ENCODE measurements at places on chromosomes 3 and 15.

DNA sequence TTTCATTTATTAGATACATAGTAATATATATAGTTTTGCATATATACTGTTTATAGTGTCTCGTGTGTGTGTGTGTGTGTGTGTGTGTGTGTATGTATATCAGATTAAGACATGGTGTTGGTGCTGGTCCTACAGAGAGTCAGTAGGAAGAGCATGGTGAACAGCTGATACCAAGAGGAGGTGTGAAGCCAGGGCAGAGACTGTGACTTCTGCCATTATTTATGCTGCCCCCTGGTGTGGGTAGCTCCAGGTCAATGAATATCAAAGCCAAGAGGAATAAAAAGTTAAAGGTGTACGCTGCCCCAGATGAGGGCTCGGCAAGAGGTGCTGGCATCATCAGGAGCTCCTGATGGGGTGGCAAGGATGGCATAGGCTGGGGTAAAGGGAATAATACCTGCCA is 299.5 kb upstream of the RASGRP1 start:
- no peak for DNase-seq

DNA sequence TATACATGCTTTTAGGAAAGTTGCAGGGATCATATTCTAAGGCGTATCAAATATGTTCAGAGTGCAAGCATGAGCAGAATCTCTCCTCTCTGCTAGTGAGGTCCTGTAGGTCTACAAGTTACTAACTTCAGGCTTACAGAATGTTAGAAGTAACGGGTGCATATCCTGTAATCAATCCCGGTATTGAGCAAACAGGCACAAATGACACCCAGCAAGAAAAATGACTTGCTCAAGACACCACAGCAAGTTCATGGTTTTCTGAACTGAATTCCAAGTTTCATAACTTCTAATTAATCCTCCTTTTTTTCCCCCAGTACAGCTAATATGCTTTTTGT is 353.9 kb upstream of the TPRG1 start:
- DNase-seq, result no peak

DNA sequence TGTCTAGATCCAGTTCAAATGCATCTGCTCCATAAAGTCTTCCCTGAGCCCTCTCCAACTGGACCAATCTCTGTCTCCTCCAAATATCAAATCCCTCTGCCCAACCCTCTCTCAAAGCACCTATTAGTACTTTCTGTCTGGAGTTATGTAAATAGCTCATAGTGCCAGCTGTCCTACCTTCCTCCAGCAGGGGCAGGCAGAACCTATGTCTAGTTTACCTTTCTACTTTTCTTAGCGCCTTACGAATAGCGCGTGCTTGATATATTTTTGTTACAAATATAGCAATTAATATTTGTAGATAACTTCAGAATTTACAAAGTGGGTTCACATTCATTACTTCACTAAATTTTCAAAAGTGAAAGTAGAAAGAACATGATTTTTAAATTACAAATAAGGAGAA is 14.0 kb upstream of the CCDC80 start:
- no peak for DNase-seq

GRCh38 chr3:150681057-150681456 is 22.7 kb downstream of the ERICH6 start:
- DNase-seq, result no peak

DNA sequence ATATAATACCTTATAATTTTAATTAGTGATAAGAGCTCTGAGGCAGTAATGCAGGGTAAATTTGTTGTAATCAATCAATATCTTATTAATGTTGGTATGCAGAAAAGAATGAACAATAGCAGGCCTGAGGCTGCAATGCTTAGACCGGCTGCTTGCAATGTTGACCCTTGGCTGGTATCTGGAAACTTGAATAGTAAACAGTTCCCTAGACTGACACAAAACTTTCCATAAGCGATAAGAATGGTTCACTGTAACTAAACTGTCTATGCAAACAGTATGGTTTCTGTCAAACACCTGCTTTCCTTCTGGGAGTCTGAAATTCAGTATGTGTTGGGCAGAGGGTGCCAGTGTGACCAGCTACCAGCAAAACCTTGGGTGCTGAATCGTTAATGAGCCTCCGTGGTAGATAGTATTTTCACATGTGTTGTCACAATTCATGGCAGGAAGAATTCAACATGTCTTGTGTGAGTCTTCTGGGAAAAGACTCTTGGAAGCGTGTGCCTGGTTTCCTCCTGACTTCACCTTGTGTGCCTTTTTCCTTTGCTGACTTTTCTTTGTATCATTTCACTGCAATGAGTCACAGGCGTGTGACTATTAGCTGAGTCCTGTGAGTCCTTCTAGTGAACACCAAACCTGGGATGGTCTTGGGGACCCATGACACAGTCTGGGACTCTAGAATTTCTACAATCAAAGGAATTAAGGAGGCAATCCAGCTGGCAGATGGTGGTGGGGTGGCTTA is 30.7 kb upstream of the CLRN1 start:
- no peak for DNase-seq

GRCh38 chr15:39142500-39142899 is 438.4 kb upstream of the THBS1 start:
- DNase-seq, result no peak

DNA sequence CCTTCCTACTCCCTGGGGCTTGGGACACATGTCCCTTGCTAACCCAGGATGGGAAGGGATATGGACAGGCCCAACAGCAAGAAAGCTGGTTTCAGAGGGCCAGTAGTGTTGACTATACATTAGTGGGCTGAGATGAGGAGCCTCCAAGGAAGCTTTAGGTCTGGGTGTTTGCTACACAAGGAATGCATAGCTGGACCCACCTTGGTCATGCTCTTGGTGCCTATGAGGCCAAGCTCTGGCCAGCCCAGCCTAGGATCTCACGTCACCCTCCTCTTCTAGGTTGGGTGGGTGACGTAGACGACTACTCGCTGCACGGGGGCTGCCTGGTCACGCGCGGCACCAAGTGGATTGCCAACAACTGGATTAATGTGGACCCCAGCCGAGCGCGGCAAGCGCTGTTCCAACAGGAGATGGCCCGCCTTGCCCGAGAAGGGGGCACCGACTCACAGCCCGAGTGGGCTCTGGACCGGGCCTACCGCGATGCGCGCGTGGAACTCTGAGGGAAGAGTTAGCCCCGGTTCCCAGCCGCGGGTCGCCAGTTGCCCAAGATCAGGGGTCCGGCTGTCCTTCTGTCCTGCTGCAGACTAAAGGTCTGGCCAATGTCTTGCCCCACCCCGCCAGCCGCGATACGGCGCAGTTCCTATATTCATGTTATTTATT is 653 bp upstream of the WDR6 start:
- DNase-seq, result peak; percentile 64

- DNase-seq, result no peak
These were observed 30.2 kb downstream of the KY start for GRCh38 chr3:134620476-134621115.

GRCh38 chr3:124097362-124098131 is 105.6 kb upstream of the ROPN1 start:
- no peak for DNase-seq

- DNase-seq, result no peak
These were observed 197.1 kb upstream of the KBTBD8 start for GRCh38 chr3:66800941-66801545.

GRCh38 chr3:55484191-55484689 is 2.9 kb downstream of the WNT5A start:
- no peak for DNase-seq

DNA sequence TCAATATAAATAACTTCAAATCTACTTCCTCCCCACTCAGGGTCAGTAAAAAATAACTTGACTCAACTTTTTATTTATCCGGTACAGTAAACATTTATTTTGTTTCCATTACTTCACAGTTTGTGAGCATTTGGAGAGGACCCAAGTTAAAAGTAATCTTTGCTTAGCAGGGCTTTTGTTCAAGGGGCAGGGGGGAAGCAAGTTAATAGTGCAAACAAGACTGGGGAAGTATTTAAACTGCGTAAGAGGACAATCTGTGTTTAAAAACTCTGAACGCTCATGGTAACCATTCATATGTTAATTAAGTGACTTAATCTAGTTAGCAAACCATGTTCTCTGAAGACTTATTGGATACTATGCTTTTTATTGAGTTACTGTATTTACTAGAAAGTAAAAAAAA is 346.2 kb downstream of the SLC9A9 start:
- DNase-seq, result no peak

- no peak for DNase-seq
These were observed 28.4 kb upstream of the ST3GAL6 start for GRCh38 chr3:98734735-98735134.

GRCh38 chr15:89199746-89200145 is 21.6 kb downstream of the RLBP1 start:
- DNase-seq, result no peak

DNA sequence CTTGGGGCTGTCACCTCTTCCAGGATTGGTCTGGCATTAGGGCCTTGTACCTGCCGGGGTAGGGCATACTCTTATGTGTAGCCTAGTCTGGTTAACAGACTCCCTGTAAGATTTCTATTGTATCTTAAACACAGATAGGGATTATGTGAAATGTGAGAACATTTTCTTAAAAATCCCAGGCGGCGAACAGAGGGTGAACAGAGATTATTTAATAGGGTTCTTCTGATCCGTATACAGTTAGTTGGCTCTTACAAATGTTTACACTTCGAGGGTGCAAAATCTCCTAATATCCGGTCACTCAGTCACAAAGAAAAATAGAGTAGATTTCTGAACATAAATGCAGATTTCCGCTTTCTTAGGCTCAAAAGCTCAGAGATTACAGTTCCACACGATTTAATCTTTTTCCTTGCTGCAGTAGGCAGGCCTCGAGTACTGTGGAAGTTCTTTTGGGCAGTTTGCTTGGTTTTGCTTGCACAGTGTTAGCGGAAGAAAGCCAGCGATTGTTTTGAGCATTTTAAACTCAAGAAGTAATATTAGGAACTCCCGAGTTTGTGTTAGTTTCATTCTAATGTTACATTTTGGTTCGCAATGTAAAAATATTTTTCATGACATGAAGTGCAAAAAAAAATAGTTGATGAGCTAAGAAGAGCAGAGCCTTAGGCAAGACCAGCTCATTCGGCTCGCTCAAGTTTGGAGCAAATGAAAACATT is 993 bp downstream of the PLCL2 start:
- DNase-seq, result no peak

DNA sequence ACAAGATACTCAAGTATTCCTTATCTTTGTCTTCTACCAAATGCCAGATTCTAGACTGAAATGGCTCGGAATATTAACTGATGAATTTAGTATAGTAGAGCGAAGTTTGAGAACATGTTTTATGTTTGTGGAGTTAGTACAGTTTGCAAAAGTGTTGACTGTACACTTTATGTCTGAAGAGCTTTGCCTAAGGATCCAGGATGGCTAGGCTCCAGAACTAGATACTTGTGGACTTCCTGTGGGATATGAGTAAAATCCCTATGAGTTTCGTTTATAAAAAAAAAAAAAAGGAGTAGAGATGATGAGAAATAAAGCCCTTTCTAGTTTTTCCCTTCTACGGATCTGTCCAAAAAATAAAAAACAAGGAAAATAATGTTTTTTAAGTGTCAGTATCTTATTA is 96.7 kb downstream of the TP63 start:
- no peak for DNase-seq

DNA sequence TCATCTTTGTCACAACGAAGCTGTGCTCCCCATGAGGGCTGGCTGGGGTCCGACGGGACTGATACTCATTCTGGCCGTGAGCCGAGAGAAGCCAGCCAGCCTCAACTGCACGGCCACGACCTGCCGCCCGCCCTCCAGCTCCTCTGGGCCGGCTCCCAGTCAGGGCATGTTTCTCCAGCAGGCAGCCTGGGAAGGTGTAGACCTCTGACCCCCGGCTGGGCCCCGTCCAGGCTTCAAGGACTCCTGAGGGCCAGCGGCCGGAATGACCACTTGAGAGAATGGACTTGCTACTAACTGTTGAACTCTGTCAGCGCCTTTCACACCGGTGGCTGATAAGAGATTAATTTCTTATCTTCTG is 18.1 kb upstream of the MUC4 start:
- no peak for DNase-seq

DNA sequence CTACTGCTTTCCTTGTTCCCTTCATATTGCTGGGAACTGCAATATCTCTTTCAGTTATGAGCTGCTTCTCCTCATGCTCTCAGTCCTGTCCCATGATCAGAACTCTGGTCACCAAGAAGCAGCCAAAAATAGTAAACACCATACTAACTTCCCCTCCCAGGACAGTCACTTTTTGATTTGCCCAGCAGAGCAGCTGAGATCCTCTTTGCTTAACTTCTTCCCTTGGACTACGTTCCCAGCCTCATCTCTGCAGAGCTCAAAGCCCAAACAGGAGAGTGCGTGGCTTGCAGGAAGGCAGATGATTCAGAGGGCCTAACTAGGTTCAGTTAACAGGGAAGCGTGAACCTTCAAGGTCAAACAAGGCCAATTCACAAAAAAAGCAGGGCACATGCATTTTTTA is 153.2 kb downstream of the CTNNB1 start:
- DNase-seq, result no peak

DNA sequence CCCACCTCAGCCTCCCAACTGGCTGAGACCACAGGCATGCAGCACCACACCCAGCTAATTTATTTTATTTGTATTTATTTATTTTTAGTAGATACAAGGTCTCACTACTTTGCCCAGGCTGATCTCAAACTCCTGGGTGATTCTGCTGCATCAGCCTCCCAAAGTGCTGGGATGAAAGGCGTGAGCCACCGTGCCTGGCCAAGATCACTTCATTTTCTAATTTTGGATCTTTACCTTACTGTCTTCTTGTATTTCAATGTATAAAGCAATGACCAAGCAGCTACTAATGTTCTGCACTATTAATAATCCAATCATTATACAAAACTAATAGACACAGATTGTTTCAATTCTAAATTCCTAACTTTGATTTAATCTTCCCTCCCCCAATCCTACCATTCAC is 56.2 kb downstream of the LRRFIP2 start:
- DNase-seq, result no peak

DNA sequence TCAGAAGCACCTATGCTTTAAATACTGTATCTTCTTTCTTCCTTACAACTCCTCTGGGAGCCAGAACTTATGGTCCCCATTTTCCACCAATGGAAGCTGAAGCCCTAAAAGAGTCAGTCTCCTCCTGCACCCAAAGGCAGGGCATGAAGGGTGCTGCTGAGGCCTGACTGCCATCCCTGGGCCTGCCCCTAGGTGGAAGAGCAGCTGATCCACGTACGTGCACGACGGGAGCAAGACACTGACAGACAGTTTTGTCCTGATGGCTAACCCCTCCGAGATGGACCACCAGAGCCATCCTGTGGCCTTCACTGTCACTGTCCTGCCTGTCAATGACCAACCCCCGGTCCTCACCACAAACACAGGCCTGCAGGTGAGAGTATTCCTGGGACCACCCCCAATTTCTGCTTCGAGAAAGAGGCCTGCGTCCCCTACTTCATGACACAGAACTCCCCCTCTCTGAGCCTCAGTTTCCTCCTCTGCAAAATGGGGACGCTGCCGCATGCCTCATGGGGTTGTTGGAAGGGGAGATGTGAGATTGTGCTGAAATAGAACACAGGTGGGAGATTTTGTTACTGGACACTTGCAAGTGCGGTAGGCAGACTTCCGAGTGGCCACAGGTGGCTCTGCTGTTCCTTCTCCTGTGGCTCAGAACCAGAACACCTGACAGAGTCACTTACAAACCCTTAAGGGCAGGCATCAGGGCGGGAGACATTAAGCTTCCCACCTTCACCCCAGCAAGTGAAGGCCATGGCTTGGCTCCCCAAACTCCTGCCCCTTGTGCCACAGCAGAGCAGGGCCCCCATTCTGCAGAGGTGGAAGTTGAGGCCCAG is 175.4 kb downstream of the TBC1D2B start:
- no peak for DNase-seq

- no peak for DNase-seq
These were observed 1.7 kb downstream of the AKAP13 start for GRCh38 chr15:85381850-85382751.
